Left ventricle myocardium inferior (tissue), 1 donor: ENCODE measurements at places on chromosomes 5 and 9.
A peak's percentile ranks its signal among the peaks of the same experiment; 100 is the strongest.

DNA sequence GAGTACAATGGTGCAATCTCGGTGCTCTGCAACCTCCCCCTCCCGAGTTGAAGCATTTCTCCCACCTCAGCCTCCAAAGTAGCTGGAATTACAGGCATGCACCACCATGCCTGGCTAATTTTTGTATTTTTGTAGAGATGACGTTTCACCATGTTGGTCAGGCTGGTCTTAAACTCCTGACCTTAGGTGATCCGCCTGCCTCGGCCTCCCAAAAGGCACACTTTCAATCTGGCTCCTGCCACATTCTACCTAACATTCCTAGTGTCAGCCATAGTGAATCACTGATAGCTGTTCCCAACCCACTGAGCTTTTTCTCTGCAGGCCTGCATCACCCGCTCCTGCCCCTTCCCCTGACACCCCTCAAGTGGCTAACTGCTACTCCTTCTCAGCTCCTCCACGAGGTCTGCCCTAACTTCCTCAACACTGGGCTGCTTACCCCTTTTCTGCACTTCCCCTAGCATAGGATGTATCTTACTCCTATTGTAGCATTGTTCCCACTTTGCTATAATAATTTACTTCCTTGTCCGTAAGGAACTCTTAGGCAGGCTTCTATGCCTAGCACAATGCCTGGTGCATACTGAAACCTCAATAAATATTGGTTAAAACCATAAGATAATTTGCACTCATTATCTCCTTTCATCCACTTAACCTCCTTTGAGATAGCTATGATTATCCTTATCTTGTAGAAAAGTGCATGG is 42.0 kb upstream of the LIFR start:
- DNase-seq, result no peak

GRCh38 chr5:1443171-1443570 is 2.1 kb downstream of the SLC6A3 start:
- DNase-seq, result no peak

DNA sequence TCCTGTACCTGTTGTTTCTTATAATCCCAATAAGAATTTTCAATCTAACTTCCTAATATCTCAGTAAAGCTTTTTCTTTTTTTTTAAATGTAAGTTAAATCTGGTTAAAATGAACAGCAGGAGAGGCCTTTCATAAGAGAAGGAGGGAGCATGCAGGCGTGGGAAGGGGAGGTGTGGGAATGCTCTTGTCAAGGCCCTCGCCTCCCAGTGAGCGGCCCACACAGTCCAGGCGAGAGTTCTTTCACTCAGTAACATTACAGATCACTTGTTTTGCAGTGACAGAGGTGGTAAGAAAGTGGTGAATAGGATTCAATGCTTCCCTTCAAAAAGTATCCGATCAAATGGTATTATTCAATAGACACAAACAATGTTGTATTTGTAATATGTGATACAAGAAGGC is 125.0 kb downstream of the EPB41L4A start:
- no peak for DNase-seq

- DNase-seq, result peak; percentile 66
Measured at GRCh38 chr9:21995006-21995665, 545 bp downstream of the CDKN2B-AS1 start.

DNA sequence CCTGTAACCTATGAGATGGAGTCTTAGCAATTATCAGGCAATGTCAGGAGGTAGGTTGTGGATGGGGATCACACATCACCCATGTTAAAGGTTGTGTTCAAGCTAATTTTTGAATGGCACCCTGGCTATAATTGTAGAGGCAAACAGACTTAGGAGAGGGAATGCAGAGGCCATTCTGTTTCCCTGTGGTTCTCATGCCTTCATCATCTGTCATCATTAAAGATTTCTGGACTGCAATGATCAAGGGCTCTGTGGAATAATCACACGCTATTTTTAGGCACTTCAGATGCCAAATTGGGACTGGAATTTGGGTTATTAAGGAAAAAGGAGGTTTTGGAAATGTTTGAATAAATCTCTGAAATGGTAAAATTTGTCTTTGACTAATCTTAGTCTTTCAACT is 1065.4 kb downstream of the TAF11L14 start:
- no peak for DNase-seq

- no peak for DNase-seq
Measured at GRCh38 chr5:142120247-142120935, 11.8 kb downstream of the NDFIP1 start.

GRCh38 chr5:110362261-110362660 is 364.2 kb downstream of the TMEM232 start:
- DNase-seq, result no peak

DNA sequence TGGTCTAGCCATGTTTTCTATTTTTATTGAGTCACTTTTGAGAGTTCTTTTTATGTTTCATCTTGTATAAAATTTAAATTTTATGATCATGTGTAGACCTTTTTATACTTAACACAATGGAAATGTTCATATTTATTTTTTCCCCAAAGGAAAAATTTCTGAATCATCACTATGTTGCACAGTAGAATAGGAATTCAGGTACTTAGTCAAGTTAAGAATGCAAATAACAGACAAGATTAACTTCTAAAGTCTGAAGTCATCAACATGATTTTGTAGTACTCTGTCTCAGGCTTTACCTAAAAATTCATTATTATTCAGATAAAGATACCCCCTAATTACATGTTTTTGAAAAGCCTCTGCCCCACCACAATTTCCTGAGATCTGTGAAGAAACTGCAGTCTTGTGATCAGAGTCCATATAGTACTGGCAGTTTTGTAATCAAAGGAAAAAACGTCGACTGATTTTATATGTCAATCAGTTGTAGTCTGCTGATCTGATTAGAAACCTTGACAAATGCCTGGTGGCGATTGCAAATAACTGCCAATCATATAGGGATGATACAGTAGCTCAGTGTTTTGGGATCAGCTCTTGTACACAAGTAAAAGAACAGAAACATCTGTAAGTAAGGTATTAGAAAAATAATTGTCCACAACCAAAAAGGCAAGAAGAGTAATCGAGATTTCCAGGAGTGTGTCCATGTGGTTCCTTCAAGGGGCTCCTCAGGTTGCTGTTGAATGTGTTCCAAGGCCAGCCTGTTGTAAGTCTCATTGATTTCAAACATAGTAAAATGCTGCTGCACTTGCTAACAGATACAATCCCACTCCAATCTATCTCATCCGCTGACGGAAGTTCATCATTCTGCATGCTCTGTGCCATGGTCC is 352.4 kb downstream of the ARRDC3 start:
- no peak for DNase-seq

- no peak for DNase-seq
Measured at GRCh38 chr9:136626740-136627642, 35.7 kb upstream of the EGFL7 start.

DNA sequence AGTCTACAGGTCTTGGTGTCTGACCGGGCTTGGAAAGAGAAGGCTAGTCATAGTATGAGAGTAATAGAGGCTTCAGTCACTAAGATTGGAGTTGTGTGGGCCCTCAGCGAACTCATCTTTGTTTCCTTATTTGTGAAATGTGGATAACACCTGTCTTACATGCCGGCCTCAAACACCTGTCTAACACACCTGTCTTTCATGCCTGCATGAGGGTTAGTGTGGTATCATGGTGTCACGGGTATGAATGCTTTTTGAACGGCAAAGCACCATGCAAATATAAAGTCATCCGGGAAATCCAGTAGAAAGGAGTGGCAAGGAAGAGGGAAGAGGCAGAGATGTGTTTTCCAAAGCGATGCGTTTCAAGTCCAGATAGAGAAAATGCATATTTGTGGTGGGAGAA is 25.5 kb downstream of the GRAMD2B start:
- no peak for DNase-seq

- no peak for DNase-seq
Measured at GRCh38 chr5:60023255-60023654, 129.7 kb upstream of the PDE4D start.

DNA sequence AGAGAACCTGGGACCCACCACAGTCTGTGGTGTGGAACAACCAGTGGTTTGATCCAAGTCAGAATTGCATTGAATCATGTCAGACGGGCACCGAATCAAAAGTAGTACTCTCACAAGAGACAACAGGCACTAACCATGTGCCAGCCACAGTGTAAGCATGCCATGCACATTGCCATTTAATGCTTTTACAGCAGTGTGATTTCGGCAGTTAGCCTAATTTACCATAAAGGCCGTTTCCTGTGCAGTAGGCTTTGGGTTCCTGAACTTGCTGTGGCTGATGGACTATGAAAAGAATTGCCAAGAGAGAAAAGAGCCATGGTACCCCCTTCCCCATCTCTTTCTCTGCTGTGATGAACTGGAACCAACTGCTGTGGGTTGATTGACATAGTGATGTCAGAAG is 540.6 kb downstream of the EBF1 start:
- DNase-seq, result no peak

DNA sequence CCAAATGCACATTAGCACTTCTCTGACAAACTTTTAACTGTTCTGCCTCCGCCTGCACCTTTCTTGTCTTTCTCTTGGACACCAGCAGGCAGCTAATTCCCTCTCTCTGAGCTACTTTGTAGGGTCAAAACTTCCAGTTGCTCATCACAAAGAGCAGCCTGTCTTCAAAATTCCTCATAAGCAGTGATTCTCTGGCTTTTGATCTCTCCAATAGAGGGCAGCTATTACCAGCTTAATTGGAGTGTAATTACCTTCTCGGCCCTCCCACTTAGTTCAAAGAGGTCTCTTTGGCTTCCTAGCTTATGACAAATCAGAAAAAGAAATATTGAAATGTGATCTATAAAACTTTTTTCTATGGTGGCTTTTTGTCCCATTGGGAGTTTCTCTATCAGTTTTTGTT is 43.6 kb upstream of the RAD23B start:
- DNase-seq, result no peak

DNA sequence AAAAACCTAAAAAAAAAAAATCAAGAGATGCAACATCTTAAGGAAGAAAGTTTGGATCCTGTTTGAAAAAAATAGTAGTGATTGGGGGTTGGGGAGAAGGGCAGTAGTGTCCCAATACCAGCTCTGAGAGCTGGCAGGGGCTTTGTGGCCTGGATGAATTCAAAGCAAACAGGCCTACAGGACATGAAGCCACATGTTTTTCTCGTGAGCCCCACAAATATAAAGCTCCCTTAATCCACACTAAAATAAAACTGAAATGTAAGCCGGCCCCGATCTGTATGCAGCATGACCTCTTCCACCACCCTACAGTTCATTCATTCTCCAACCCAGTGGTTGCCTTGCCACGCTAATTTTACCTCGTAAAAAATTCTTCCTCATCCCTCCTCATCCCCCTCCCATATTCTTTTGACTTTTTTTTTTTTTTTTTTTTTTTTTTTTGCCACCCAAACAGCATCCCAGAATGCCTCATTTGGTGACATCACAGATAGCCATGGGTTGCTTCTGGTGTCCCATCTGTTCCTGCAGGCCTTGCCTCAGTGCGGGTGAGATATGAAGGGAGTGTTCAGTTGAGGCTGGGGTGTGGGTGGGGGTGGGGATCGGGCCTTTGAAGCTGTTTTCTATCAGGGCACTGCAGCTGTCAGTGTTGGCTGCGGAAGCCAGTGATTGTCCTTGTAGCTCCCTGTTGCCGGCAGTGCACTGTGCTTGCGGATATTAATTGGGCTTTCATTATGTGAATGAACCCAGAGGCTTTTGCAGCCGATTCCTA is 81.6 kb upstream of the NFIB start:
- peak; percentile 42 for DNase-seq

DNA sequence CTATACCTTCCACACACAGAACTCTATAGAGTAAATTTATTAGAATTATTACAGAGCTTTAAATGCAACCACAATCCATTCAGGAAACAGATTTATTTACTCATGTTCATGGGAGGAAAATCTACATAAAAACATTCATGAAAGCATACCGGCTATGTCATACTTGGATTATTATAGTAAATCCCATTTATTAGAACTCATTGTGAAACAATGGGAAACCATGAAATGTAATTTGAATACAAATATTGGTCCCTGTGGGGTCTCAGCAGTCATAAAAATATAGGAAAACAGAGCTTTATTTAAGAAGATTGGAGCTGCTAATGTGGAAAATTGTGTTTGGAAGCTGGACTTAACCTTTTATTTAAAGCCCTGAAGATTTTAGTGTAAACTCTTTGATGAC is 80.7 kb downstream of the HAPLN1 start:
- DNase-seq, result no peak

DNA sequence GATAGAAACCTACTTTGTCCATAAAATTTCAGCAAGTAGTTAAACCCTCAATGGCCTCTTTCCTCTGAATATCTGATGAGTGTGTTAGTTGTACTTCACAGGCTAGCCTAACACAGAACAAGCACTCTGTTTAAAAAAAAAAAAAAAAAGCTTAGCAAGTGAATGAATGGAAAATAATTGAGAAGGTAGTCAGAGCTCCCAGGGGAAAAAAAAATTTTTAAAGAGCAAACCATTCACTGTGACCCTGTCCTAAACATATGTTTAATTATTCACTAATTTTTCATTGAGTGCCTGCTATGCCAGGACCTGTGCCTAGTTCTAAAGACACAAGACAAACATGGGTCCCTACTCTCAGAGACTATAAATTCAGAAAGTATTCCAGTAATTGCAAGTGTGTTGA is 69.3 kb downstream of the SH3RF2 start:
- no peak for DNase-seq

- DNase-seq, result no peak
Measured at GRCh38 chr9:124309667-124310084, 51.9 kb downstream of the NEK6 start.

DNA sequence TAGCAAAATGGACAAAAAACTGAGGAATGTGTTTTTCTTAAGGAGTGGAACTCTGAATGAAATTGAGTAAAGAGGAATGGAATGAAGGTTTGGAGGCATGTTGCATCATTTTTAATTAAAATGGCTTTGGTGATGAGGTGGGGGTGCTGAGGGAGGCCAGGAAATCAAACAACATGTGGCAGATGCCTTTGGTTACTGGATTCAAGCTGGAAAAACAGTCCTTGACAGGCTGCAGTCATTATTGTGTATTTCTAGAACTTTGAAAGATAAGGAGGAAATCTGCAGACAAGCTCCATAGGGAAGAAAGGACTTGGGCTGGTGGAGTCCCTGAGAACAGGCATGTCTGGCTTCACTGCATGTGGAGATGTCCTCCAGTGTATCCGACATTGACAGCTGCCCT is 203.5 kb upstream of the HAPLN1 start:
- DNase-seq, result no peak

DNA sequence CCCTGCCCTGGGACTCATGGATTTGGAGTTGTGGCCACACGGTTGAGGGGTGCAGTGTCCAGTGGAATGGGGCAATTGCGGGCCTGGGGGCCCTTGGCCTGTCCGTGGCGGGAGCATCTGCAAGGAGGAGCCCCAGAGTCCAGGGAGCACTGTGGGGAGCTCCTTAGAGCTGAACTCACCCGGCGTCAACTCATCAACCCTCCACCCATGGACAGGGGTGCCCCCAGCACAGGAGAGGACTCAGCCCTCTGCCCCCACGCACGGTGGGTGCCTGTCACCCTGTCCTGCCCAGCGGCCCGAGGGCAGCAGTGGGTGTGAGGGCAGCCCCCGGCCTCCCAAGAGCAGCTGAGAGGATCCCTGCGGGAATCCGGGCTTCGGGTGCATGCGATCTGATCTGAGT is 550 bp upstream of the SLC6A18 start:
- no peak for DNase-seq

GRCh38 chr9:83441390-83441789 is 96.8 kb downstream of the FRMD3 start:
- DNase-seq, result no peak

GRCh38 chr9:72749276-72749675 is 203.6 kb downstream of the ALDH1A1 start:
- DNase-seq, result no peak

GRCh38 chr9:134624137-134624591 is 17.4 kb upstream of the COL5A1 start:
- DNase-seq, result no peak

- DNase-seq, result no peak
Measured at GRCh38 chr9:12993466-12993865, 218.6 kb downstream of the LURAP1L start.
